ENCODE measurements at places on chromosomes 16 and 17.

DNA sequence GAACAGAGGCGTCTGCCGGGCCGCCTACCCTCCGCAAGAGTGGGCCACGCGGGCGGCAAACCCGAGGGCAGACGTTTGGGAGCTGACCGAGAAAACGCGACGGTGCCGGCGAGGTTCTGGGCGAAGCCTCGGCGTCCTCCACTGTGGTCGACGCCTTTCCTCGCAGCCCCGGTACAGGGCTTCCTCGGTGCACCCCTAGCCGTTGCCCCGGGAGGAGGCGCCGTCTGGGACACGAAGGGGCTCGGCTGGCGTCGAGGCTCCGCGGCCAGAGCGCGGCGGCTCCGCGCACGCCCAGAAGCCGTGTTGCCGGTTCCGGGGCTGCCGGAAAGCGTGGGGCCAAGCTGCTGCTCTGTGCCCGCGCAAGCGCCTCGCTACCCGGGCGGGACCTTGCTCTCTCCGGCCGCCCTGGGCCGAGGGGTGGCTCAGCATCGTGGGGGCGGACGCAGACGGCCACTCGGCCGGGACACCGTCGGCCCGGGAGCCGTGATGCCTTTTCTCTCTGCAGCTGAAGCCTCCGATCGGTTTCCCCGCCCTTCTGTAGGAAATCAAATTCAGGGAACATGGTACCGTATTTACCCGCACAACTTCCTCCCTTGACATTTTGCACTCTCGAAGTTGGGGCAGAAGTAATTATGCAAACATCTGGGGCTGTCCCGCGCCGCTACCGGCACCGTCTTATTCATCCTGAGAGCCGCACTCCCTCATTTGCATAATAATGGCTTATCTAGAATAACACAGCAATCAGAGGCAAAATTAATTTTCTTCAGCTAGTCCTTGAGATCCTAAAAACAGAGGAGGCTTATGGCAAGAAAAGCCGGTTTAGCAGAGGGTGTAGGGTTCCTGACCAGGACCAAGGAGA lies 7.3 kb upstream of the CBX8 start:
- DNase-seq, result no peak

- no peak for DNase-seq
These were observed 66.1 kb downstream of the SREBF1 start for GRCh38 chr17:17770632-17771044.

DNA sequence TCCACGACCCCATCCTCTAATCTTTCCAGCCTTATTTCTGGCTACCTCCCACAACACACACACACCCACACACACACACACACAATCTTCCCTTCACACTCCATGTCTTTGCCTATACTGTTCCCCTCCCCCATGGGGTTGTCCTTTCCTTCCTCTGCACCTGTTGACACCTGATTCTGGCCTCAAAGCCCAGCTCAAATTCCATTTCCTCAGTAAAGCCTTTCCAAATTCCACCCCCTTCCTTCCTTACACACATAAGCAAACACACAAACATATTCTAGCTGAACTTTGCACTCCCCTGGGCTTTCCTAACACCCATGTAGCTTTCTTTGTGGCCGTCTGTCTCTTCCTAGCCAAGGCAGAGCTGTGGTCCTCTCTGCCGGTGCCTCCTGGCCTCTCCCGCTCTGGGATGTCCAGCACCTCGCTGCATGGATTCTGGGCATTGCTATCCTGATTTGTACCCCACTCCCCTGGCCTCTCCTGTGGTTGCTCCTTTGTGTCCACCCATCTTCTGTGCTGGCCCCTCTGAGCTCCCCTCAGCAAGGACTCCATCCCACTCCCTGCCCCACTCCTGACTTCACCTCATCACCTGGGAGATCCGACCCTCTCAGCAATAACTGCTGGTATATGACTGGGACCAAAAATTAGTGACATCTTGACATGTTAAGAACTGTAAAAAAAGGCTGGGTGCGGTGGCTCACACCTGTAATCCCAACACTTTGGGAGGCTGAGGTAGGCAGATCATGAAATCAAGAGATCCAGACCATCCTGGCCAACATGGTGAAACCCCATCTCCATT lies 8.4 kb upstream of the SRCIN1 start:
- no peak for DNase-seq

- no peak for DNase-seq
These were observed 106.0 kb downstream of the COPRS start for GRCh38 chr17:31753011-31753410.

GRCh38 chr16:57483725-57484514 lies 2.4 kb downstream of the DOK4 start:
- no peak for DNase-seq

- DNase-seq, result no peak
These were observed 814 bp upstream of the RUNDC3A start for GRCh38 chr17:44307387-44308186.

DNA sequence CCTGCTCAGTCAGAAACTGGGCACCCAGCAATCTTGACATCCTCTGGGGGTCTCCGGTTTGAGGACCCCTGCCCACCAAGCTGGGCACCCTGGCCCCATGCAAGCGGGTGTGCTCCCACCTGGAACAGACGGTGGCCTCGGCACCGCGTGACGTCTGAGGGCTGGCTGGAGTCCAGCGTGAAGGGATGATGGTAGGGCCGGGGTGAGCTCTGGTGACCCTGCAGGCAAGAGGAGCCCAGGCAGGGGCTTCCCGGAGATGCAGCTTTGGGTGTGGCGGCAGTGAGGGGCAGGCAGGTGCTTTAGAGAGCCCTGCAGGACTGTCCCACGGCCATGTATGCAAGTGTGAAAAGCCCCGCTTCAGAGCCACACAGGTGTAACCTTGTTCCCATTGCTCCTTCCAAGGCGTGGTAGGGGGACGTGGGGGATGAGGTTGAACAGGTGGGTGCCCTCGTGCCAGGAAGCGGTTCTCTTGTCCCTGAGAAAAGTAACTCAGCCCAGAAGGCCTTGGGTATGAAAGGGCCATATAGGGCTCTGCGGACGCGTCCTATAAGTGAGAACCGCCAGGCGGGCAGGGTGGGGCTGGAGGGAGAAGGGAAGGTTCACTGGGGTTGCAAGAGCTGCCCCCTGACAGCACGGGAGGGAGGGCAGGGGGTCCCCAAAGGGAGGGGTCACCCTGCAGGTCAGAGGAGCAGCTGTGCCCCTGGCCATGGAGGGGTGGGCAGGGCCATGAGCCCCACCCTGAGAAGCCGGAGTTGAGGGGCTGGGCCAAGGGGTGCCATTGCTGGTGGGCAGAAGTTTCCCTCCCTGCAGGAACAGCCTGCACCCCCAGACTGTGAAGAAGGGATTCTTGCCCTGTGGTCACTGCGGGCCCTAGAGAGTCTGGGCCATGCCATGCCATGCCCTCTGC lies 9.2 kb downstream of the RGS11 start:
- no peak for DNase-seq

DNA sequence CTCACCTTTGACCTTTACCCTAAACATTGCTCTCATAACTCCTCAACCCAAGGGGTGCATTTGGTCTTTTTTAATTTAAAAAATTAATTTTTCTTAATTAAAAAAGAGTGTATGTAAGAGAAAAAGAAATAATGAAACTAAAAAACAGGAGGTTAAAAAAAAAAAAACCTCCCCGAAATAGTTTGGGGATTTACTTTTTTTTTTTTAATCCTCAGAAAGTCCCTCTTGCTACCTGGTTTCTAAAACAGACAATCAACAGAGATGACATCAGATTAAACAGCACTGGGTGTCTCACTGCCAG lies 301.3 kb downstream of the SOX9 start:
- DNase-seq, result no peak

DNA sequence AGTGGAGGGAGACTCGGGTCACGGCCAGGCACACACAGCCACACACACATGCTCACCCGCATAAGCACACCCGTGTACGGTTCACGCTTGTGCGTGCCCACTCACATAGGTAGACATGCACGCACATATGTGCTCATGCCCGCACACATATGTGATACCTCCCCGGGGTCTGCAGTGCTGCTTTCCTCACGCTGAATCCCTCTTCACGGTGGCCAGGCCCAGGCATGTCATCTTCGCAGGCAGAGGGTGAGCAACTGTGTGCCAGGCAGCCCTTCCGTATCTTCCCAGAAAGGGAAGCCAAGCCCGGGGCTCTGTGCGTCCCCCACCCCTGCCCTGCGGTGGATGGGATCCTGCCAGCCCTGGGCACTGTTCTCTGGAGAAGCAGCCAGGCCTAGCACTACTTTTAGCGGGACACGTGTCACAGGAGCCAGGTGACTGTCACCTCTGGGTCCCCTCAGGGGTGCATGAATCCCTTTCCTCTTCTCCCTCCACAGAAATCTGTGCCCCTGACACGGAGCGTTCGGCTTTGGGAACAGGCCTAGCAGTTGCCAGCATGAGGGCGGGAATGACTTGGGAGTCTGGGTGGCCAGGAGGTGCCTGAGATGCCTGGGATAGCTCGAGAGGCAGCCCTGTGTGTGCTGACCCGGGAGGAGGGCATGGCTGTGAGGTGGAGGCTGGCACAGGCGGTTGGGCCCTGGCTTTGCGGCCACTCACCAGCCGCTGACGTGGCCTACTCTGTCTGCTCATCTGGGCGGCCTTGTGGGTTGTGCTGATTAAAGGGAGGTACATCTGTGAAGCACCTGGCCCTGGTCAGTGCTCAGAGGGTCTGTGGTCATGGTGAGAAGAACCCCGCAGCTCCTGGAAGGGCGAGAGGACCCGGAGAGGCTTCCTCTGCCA lies 47.5 kb downstream of the BAIAP2 start:
- DNase-seq, result no peak

DNA sequence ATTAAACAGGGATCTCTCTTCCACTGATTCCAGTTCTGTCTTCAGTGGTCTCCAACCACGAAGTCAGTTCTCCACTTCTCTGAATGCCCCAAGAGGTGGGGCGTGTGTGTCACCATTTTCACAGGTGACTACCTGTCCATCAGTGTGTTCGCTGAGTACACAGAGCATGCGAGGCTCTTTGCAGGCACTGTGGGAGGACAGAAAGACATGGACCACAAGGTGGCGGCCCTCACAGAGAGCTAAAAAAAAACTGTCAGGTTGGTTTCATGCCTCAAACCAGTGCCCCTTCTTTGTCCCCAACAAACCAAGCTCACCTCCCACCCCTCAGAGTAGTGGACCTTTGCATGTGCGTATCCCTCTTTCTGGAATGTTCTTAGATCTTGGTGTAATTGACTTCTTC lies 13.8 kb downstream of the EMP2 start:
- DNase-seq, result no peak

GRCh38 chr17:40341808-40342503 lies 22.6 kb downstream of the GJD3 start:
- DNase-seq, result no peak

DNA sequence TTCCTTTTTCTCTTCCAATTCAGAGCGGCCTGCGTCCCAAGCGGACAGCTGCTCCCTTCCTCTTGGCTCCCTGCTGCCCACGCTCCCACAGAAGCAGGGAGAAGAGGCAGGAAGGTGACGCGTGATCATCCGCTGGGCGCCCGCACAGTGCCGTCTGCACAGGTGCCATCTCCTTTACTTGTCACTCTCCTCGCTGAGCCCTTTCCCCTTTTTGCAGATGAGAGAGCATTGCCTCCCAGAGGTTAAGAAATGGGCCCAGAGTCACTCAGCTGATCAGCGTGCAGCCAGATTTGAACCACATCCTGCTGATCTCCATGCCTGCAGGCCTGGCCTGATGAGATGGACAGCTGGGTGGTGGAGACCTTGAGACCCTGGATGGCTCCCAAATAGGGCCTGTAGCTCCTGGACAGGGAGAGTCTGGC lies 299.8 kb downstream of the SEC14L1 start:
- no peak for DNase-seq

GRCh38 chr17:66491213-66491612 lies 188.8 kb downstream of the PRKCA start:
- no peak for DNase-seq

- no peak for DNase-seq
These were observed 7.5 kb downstream of the LCMT1 start for GRCh38 chr16:25118851-25119578.

GRCh38 chr16:57022445-57022844 lies 33.1 kb downstream of the NLRC5 start:
- no peak for DNase-seq

DNA sequence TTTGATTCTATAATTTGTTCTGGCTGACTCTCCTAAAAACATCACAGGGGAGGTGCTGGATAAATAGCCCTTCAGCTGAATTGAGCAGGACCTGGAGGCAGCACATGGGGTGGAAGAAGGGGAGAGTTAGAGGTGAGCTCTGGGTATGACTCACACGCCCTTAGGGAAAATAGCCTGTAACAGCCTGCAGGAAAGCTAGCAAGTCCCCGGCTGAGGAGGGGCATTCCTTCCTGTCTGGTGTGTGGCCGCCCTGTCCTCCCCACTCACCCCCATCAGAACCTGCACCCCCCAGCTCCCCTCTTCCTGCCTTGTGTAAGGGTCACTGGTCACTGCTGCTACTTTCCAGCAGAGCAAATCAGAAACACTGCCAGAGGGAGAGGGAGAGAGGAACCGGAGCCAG lies 187.4 kb downstream of the C16orf95 start:
- DNase-seq, result no peak

GRCh38 chr16:818132-818531 lies 17.6 kb upstream of the GNG13 start:
- DNase-seq, result no peak

DNA sequence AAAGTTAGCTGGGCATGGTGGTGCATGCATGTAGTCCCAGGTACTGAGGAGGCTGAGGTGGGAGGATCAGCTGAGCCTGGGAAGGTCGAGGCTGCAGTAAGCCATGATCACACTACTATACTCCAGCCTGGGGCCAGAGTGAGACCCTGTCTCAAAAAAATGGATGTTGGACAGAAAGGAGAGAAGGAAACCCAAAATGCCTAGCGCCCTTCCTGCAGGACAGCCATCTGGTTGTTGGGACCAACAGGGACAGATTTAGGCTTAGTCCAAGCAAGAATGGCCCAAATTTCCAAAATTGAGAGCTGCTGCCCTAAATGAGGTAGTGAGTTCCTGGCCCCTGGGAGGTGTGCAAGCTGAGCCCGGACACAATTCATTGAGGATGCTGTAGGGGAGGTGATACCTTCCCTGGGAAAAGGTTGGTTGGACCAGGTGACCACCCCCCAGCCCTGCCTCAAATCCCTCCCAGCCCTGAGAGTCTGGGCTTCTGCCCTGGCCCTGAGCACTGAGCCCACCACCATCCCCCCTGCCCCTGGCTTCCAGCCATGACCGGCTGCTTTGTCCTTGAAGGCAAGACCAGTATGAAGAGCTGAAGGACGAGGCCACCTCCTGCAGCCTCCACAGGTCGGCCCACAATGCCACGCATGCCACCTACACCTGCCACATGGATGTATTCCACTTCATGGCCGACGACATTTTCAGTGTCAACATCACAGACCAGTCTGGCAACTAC lies 35.1 kb downstream of the IL21R start:
- no peak for DNase-seq

GRCh38 chr17:72077326-72077960 lies 43.4 kb upstream of the SOX9 start:
- no peak for DNase-seq

Data from T follicular helper cell (primary cell).